ENCODE measurements at places on chromosomes 4 and X.

DNA sequence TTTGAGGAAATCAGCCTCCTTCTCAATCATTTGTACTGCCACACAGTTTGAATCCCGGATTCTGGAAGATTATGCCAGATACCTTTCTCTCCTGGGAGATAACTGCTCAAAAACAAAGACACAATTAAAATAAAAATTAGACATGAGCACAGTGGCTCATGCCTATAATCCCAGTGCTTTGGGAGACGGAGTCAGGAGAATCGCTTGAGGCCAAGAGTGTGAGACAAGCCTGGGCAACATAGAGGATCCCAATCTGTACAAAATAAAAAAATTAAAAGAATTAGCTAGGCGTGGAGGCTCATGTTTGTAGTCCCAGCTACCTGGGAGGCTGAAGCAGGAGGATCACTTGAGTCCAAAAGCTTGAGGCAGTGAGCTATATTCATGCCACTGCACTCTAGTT, 376.3 kb upstream of the ZFP42 start:
- no peak for DNase-seq

DNA sequence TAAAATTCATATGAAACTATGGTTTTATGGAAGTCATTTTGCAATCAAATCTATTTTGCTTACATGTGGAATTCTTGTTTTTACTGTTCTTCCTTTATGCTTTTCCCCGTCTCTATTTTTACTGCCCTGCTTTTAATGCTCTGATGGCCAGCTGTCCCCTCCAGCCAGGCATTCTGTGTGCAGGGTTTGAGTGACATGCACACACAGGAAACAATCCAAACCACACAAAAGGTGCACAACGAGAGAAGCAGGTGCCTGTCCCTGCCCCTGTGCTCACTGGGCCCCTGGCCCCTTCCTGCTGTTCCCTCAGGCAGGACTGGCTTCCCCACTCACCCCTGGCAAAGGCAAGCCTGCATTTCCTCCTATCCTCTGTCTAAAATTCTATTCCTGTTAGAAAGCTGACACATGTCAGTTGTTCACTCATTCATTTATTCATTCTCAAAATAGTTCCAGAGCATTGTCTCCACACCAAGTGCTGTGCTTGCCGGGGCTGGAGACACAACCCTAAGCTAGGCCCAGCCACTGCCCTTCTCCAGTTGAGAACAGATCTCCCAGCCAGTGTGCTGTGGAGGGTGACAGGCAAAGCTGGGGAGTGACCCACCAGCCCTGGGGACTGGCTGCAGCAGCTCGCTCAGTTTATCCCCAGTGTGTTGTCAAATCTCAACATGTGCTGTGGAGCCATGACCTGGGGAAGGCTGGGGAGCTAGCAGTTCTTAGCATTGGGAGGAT, 346.3 kb downstream of the FBXW7 start:
- DNase-seq: no peak

- no peak for DNase-seq
Measured at GRCh38 chr4:61298178-61298740, 98.1 kb downstream of the ADGRL3 start.

DNA sequence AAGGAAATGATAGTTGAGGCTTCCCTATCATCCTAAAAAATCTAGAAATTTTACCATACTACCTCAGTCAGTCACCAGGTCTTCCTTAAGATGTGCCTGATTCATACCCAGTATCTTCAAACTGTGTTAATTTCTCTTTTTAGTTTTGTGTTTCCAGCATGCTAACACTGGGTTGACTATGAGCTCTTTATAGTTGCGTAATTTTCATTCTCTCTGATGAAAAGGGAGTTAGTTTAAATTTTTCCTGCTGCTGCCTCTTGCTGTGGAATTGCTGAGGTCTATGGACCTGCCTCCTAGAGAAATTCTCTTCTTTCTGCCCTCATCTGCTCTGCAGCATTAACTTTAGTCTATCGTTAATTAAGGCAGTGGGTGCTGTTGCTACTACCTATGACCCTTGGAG, 66.6 kb downstream of the BANK1 start:
- no peak for DNase-seq

GRCh38 chr4:54726907-54727306, 69.2 kb downstream of the KIT start:
- no peak for DNase-seq

GRCh38 chr4:41346306-41347061, 89.8 kb downstream of the UCHL1 start:
- DNase-seq: no peak

DNA sequence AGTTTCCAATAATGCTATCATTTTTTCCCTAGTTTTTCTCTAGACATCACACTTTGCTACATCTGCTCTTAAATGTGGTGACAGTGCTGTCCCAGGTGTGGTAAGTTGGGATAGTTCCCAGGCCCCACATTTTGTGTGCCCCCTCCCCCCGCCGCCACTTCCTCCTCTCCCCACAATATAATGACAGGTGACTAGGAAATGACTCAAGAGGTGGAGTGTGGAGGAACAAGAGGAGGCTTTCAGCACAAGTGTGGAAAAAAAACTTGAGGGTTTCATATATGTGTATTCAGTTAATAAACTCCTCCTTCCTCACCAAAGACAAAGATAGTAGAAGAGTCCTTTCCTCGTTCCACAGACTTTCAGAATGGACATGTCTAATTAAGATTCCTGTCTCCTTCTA, 18.3 kb upstream of the IL21 start:
- DNase-seq: no peak

- DNase-seq: no peak
Measured at GRCh38 chr4:37737466-37737865, 51.3 kb upstream of the RELL1 start.

- peak; percentile 45 for DNase-seq
Measured at GRCh38 chr4:140427106-140427918, at the start of gene CLGN. Gene CLGN (minus strand): TSS chr4:140427648. CDS start chr4:140413078, 14,570 bp downstream.

- DNase-seq: no peak
Measured at GRCh38 chr4:2599304-2599654, 62.8 kb downstream of the FAM193A start.

DNA sequence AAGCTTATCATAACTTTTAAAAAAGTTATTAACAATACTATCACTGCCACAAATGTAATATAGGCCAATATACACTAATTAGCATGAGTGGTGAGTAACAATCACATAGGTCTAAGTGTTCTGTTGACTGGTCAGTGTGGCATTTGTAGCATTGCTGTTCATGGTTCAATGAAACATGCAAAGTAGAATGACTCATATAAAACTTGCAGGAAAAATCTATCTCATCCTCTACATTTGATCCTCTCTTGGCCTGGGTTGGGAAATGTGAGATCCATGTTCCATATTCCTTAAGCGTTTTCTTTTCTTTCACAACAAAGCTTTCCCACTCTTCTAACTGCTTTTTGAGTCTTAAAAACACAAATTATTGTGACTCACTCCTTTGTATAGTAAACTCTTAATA, 1418.7 kb downstream of the FSTL5 start:
- no peak for DNase-seq

DNA sequence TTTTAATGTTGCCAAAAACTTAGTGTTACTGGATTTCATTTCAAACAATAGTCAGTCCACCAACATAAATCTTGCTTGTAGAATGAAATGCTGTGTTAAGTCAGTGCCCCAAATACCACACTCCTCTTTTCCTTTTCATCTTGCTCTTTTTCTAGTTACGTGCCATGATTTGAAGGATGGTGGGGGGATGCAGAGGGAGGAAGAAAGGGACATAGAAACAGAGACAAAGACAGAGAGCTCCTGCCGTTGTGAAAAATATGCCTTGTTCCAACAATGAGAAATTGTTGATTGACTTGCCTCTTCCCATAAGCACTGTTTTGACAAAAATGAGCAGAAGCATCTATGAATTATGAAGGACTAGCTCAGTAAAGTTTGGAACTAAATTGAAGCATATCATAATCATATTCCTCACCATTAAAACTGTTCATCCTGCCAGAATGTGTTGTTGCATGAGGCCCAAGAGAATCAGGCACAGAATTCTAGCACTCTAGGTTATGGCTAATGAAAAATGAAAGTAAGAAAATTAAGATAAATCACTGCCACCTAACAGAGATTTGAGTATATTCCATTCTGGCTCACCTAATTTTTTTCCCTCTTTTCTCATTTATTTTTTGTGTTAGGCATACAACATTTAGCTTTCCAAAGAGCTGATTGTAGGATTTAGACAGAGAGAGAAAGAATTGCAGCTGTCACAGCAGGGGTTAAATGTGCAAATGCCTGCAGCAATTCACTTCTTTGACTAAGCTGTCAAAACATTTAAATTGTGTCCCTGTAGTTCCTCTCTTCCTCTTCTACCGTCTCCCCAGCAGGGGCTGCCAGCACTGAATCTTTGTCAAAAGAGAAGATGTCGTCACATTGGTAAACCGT, 111.6 kb upstream of the PTPN13 start:
- DNase-seq: no peak

DNA sequence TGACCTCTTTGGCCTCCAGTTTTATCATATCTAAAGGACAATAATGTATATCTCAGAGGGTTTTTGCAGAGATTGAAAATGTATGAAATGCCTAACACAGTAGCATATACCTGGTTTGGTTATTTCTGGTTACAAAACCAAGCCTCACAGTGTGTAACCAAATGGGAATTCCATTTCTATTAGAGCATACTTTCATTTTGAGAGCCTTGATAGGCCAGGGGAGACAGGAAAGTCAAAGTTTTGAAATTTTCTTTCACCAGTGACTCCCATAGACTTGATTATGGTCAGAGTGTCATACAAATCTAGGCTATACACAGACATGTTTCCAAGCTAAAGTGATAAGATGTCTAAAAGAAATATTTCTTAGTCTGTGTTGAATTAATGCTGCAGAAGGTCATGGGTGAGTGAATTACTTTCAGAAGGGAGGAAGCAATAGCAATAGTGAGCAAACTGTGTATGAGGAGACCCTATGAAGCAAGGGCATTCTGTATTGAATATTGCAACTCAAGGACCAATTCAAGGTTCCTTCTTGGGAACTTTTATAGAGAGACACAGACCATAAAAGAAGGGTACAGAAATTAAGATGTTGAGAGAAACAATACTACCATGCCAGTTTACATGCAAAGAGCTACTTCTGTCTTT, 151.1 kb downstream of the PDE5A start:
- no peak for DNase-seq

- no peak for DNase-seq
Measured at GRCh38 chr4:66430856-66431255, 760.6 kb upstream of the EPHA5 start.

GRCh38 chr4:40482985-40483647, 146.5 kb downstream of the RBM47 start:
- no peak for DNase-seq

DNA sequence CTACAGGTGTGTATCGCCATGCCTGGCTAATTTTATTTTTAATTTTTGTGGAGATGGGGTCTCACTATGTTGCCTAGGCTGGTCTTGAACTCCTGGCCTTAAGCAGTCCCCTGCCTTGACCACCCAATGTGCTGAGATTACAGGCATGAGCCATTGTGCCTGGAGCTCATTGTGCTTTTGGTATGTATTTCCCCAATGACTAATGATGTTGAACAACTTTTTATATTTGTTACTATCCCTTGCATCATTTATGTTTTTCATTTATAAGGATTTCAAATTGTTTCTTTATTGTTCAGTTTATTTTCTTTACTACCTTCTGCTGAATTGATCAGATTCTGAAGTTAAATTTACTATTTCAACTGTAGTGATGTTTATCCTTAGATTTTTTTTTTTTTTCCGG, 199.7 kb downstream of the CEP135 start:
- DNase-seq: no peak

DNA sequence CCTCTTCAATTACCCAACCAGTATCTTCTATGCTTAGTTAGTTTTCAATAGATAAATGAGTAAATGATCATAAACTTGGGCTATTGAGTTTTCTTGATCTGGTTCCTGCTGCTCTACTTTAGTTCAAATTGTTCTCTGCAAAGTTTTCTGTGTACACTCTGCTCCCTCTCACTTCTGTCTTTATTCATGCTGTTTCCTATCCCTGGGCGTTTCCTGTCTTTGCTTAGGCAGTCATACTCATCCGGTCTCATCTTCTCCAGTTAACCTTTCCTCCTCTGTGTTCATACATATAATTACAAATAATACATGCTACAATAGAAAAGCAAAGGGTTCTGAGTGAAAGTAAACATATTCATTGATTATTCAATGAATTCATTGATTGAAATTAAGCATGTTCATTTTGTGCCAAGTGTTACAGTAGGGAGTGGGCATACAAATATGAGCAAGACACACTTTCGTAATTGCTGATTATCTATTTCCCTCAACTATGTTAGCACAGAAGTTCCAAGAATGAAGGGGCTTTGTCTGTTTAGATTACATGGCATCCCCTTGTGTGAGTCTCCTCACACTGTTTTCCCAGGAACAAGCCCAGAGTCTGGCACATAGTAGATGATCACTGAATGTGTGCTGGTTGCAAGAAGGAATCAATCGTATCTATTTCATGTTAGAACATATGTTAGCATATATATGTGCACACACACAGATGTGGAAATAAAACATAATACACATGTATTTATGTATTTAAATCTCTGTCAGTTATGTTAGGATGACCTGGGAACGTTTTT, 1.1 kb downstream of the RAB39B start:
- DNase-seq: no peak

DNA sequence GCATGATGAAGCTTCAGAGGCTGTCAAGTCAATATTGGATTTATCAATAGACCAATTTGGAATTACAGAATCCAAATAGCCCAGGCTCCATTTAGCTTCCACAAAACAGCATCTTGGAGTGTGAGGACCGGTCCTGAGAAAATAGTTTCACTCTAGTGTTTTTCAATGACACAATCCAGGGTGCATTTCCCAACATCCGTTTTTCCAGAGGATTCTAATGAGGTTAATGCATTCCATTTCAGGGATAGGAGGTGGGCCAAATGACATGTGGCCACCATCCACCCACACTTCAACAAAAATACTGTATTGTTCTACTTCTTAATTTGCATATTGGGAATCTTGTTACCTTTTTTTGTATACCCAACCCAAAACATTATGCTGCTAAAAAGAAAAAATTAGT, 229.8 kb upstream of the LDB2 start:
- DNase-seq: no peak

DNA sequence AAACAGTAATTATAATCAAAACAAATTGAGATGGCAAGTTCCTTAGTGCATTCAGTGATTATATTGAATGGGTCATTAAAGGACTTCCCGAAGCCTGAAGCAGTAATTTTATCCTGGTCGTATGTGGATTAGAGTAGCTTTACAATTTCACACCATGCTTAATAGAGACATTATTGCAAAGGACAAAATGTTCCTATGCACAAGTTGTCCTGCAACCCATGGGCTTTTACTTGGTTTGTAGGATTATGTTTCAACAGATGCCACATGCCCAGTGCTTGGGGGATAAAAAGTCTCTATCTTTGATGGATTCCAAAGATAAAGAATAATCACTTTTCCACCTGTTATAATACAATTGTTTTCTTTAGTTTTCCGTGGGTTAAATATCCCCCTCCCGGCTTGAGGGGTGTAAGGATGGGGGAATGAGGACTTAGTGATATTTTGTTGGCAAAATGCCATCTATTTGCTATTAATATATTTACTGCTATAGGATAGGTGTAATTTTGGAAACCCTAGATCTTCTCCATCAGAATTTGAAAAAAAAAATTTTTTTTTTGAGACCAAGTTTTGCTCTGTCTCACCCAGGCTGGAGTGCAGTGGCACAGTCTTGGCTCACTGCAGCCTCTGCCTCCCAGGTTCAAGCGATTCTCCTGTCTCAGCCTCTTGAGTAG, 156.5 kb upstream of the ETNPPL start:
- DNase-seq: no peak

Measured in NCI-H1048 (cell line).